Esophagus squamous epithelium (tissue), 5 donors: ENCODE measurements at places on chromosomes 7 and 10. TPM values are rescaled to one million over a fixed set of nuclear protein-coding genes. Genes with fewer than 3 reads are reported as not detected.

The GATA3 gene
- 1.3 TPM for total RNA-seq

The EPHA1 gene
- total RNA-seq, result 87.5 TPM

The COL17A1 gene
- 150 TPM for total RNA-seq

- no peak for DNase-seq
Measured at GRCh38 chr7:66679633-66680244, 51.1 kb downstream of the KCTD7 start.

- DNase-seq, result no peak
Measured at GRCh38 chr7:128102490-128103291, 71.5 kb upstream of the LRRC4 start.

- no peak for DNase-seq
Measured at GRCh38 chr10:104928734-104929133, 287.6 kb downstream of the SORCS3 start.

GRCh38 chr7:150852371-150852905, at the start of gene AOC1:
TSS of gene AOC1 (plus strand) at chr7:150852517. CDS start at chr7:150856471, 3,954 bp downstream.
- DNase-seq, result no peak

DNA sequence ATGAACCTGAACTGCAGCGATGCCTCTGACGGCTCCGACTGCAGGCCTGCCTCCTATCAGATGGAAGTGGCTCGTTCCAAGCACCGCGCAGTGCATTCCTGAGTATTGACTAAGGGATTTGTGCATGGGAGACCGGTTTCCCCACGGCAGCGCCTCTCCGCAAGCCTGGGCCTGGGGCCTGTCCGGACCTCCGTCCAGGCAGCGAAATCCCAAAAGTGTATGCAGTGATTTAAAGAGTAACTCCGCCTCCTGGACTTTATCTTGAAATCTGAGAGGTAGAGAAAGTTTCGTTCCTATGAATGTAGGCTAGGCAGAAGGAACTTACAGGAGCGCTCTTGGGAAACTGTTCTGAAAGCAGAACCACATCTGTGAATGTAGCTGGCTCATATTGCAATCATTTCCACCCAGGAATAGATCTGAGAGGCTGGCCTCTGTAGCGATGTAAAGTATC, 106.2 kb upstream of the CELF2 start:
- DNase-seq, result no peak

GRCh38 chr10:1182280-1183032, 126.3 kb downstream of the WDR37 start:
- no peak for DNase-seq

GRCh38 chr7:98795741-98796493, 73.9 kb downstream of the TMEM130 start:
- no peak for DNase-seq

GRCh38 chr10:108789919-108790318, 1133.4 kb downstream of the XPNPEP1 start:
- no peak for DNase-seq

DNA sequence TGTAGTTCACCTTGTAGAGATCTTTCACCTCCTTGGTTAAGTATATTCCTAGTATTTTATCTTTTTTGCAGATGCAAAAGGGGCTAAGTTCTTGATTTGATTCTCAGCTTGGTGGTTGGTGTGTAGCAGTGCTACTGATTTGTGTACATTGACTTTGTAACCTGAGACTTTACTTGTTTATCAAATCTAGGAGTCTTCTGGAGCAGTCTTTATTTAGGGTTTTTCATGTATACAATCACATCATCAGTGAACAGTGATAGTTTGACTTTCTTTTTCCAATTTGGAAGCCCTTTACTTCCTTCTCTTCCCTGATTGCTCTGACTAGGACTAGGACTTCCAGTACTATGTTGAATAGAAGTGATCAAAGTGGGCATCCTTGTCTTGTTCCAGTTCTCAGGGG, 33.8 kb downstream of the GPR22 start:
- DNase-seq, result no peak

DNA sequence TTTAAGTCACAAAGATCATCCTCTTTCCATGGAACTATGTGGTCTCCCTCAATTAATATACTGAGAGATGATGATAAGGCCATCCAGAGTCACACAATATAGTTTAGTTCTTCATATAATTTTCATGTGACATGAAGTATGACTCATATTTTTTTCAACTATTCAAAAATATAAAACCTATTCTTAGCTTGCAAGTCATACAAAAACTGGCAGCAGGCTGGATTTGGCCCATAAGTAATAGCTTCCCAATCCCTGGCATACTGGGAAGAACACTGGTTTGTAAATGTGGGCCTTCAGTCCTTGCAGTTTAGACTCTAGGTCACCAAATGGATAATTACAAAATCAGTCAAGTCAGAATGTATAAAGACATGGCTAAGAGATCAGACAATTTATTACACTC, 356.6 kb downstream of the PPP1R3A start:
- DNase-seq, result no peak

- no peak for DNase-seq
Measured at GRCh38 chr7:134547397-134548054, 1.4 kb upstream of the AKR1B15 start.

GRCh38 chr7:33876596-33877274, 28.6 kb upstream of the BMPER start:
- DNase-seq, result no peak

- DNase-seq, result no peak
Measured at GRCh38 chr7:36019538-36019937, 133.5 kb upstream of the EEPD1 start.
